IPS DF 19.7 (cell line): ENCODE measurements at places on chromosomes 1 and 21.
A peak's percentile ranks its signal among the peaks of the same experiment; 100 is the strongest.

GRCh38 chr1:235511470-235512240 is 7.4 kb upstream of the B3GALNT2 start:
- no peak for DNase-seq

- DNase-seq = no peak
These were observed 68.2 kb upstream of the BCL9 start for GRCh38 chr1:147472966-147473732.

DNA sequence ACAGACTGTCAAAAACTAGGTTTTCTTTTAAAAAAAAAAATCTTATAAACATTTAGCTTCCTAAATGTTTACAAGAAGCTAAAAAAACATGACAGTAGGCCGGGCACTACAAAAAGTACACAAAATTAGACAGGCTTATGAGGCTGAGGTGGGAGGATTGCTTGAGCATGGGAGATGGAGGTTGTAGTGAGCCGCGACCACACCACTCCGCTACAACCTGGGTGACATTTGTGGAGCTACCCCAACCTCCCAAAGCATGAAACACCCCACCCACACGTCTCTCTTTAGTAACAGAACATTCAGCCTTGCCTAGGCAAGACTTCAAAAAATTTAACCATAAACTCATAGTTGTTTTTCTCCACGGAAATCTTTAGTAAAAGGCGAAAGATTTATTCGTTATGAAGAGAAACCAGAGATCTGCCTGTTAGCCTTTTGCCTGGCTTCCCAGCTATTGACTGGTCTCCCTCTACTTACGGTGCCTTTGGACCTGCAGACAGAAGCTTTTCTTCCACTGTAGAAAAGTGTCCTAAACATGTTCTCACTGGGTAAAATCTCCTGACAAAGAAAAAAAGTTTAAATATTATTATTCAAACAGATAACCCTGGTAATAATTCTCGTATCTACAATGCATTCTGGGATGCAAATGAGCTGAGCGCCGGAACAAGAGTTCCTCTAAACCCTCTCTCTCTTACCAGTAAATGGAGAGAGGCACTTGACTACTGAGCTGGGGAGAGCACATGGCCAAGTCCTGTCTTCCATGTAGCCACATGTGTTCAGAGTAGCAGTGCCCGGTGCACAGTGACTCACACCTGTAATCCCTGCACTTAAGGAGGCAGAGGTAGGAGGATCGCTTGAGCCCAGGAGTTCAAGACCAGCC is 9.2 kb downstream of the RNU5D-1 start:
- DNase-seq = peak; percentile 86

DNA sequence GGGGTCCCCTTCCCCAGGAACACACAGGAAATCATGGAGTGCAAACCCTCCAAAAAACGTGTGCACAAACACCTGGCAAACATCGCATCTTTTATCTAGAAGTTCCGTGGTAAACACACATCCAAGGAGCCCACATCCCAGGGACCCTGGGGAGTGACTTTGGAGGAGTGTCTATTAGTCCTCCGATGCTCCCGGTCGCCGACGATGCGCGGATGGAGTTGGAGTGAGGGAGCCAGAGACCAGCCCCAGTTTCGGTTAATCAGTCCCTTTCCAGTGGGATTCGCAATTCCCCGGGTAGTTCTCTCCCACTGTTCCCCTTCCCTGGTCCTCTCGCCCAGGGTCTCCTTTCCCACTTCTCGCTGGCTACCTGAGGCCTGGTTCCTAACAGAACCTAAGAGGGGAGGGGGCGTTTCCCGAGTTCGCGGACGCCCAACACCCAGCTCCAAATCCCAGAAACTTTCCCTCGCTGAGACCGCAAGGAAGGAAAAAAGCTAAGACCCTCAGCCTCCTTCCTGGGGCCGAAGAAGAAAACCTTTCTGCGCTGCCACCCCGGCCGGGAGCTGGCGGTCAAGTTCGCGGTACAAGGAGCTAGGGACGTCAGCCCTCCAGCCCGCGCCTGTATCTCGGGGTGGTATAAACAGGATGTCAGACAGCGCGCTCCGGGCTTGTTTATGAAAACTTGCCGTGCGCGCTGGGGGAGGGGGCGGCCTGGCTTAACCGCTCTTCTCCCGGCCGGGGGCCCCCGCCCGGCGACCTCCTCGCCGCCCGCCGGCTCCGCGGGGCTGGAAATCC is 787 bp downstream of the JAK1 start:
- DNase-seq = no peak

- no peak for DNase-seq
These were observed 14.3 kb upstream of the KPRP start for GRCh38 chr1:152743371-152744145.

DNA sequence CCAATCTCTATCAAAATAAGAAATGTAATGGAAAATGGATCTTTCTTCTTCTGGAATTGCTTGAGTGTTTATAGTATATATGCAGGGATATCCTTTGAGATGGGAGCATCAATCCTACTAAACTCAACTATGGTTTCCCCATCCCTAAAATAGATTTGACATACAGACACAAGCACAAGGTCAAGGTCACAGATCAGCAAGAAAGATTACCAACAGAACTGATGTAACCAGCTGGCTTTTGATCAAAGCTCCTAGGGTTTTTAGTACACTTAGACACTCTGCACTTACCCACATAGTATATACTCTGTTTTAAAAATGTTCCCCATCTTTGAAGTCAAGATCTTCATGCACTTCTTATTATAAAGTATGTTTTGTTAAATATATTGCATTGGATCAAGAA is 85.5 kb downstream of the NRIP1 start:
- no peak for DNase-seq

GRCh38 chr1:233512538-233512937 is 101.4 kb upstream of the KCNK1 start:
- DNase-seq = no peak

GRCh38 chr1:86054396-86054795 is 102.2 kb downstream of the COL24A1 start:
- DNase-seq = no peak

DNA sequence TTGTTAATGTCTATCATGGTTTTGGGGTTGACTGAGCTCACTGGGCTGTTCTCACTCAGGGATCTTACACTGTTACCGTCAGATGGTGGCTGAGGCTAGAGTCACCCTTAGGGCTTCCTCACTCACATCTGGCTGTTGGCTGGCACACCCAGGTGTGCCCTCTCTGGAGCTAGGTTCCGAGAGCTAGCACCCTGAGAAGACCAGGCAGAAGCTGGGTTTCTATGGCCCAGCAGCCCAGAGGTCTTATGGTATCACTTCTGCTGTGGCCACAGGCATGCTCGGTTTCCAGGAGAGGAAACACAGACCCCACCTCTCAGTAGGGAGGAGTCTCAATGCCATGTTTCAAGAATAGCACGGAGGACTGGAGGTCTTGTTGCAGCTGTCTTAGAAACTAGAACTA is 20.7 kb upstream of the KIF1B start:
- DNase-seq = no peak

DNA sequence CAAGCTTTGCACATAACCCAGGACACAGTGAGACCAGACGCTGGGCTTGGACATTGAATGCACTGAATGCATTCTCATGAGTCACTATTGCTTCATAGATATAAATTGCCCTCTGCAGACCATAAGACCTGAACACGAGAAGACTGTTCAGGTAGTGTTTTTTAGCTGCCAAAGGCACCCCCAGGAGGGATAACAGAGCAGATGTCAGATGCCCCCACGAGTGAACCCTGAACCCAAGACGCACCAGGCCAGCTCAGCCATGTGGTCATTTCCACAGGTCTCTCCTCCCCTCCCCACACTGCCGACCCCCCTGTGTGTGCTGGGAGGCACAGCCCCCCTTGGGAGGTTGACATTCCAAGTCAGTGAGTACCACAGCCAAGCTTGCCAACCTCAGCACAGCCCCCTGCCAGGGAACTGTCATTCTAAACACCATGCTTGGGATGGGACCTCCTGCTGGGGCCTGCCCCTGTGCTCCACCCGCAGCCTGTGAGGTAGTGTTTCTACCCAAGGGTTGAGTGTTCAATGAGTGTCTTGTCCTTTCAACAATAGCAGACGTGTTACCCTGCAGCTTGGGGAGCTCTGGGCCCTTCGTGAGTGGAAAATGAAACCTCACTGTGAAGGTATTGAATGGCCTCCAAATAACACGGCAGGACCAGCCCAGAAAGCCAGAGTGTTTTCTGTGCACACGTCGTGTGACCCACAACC is 68.2 kb downstream of the PSMG1 start:
- no peak for DNase-seq

- DNase-seq = no peak
These were observed 33.9 kb upstream of the INSL5 start for GRCh38 chr1:66834926-66835325.

GRCh38 chr1:228211531-228212414 is 3.9 kb downstream of the OBSCN start:
- no peak for DNase-seq

DNA sequence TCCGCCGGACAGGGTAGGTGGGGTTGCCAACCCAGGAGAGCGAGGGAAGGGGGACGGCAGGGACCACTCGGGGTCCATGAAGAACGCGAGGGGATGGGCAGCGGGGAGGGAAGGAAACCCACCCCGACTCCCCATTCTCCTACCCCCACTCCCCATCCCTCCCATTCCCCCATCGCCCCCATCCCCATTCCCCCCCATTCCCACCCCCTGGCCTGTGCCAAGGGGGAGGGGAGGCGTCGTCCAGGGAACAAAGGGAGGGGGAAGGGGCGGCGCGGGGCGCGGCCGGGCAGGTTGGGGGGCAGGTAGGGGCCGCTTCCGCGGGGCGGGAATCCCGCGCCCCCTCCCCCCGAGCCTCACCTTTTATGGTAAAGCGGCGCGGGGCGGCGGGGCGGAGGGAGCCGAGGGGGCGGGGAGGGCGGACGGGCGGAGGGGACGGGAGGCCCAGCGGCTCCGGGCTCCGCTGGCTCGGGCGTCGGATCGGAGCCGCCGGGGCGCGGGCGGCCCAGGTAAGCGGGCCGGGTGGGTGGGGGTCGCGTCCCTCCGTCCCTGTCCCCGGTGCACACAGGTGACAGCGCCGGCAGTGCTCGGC is at the start of gene FBLIM1:
FBLIM1 (plus strand) TSS at position 453 of the 589 bp plus-strand sequence. CDS start 6,189 bp downstream, outside the sequence.
- DNase-seq = no peak

DNA sequence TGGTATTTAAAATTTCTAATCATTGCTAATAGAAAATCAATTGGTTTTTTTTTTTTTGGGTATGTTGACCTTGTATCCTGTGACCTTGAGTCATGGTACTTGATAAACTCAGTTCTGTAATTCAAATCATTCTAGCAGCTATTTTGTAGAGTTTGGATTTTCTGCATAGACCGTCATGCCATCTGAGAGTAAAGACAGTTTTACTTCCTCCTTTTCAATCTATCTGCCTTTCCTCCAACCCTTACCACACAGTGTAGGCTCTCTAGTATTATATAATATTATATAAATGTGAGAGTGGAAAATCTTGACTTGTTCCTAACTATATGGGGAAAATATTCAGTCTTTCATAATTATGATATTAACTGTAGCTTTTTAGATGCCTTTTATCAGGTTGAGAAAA is 7.0 kb downstream of the TDRD5 start:
- DNase-seq = no peak

GRCh38 chr1:234746798-234747196 is 136.8 kb upstream of the IRF2BP2 start:
- DNase-seq = no peak

- no peak for DNase-seq
These were observed 6.1 kb upstream of the CDC73 start for GRCh38 chr1:193115629-193116227.

DNA sequence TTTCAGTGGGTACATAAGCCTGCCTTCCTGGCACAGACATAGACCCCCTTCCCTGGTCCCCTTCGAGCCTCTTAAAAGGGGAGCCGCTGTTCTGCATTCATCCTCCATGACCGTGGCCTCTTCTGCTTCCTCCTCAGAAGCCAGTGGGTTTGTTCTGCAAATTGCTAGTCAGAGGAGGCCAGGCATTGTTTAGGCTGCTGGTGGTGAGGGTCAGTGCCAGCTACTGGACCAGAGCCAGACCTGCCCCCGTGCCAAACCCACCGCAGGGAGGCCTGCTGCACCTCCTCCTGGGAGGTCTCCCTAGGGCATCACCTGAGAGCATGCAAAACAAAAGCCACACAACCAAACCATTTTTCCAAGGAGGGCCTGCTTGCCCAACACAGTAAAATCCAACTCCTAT is 178.4 kb downstream of the MIS18A start:
- DNase-seq = no peak

DNA sequence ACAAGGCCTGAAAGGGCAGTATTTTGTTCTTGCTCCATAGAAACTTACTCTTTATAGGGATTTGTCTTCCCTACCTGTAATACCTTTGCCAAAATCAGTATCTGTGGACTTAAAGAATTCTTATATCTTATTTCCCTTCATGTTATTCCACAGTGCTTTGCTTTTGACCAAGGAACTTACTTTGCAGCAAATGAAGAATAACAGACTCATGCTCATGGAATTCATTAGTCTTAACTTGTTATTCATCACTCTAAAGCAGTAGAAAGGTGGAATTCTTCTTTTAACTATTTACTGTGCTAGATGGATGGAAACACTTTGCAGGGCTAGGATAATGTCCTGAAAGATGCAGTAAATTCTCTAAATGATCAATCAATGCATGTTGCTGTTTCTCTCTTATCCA is 45.9 kb downstream of the DUSP10 start:
- no peak for DNase-seq

DNA sequence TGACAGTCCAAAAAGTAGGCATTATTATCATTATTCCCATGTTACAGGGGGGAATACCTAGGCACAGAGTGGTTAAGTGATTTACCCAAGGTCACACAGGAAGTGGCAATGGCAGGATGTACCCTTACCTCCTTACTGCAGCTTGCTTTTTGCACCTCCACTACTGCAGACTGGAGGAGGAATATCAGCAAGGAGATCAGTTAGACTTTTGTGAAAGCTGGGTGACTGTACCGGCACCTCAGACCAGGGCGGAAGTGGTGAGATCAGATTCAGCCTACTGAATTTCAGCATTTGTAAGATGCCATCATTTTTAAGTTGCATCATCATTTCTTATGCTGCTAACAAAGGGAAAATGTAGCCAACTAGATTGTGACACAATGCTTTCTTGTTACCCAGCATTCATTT is 4.5 kb downstream of the ADARB1 start:
- no peak for DNase-seq

- DNase-seq = peak; percentile 42
These were observed 131.6 kb downstream of the RRAGC start for GRCh38 chr1:38727684-38728584.

DNA sequence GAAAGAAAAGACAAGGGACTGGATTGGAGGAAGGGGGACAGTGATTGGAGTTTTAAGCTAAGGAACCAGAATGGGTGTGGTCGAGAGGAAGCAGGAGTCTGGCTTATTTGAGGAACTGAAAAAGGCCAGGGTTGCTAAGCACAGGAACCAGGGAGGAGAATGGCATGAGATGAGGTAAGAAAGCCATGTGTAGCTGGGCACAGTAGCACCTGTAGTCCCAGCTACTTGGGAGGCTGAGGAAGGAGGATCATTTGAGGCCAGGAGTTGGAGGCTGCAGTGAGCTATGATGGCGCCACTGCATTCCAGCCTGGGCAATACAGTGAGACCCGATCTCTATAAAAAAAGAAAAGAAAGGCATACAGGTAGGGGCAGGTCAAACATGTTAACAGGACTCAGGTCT is 8.1 kb upstream of the KHDRBS1 start:
- DNase-seq = no peak
